Activated T-helper 1 cell treated with anti-CD3 and anti-CD28 coated beads, Interleukin-2, amount 50 U/mL, for 16 hours (primary cell): ENCODE measurements at places on chromosomes 11 and 22.

DNA sequence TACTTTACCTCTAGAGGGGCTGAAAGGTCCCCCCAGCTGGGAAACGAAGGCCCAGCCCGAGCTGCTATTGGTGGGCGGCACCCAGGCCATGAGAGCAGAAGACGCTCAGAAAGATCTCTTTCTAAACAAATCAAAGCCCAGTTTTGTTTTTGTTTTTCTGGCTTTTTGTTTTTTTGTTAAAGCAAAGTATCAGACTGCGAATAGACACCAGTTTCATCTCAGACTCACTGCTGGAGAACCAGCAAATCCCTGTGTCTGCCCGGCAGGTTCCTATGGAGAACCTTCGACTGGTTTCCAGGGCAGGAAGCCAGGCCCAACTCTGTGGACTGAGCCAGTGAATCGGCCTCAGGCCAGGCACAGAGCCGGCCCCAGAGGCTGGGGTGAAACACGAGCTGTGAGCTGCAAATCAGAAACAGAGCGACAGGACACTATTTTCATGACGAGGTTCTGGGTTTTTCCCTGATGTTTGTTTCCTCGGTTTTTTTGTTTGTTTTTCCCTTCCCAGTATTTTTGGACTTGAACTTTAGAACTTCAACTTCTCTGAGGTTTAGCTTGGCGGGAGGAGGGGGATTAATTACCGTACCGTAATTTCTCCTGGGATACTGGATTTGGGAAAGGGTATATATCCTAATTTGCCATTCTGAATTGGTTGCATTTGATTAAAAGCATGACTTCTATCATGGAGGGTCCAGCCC is 16.0 kb upstream of the B4GALNT4 start:
- no peak for DNase-seq

- no peak for DNase-seq
Observed at GRCh38 chr11:12073436-12073835, 37.0 kb upstream of the MICAL2 start.

DNA sequence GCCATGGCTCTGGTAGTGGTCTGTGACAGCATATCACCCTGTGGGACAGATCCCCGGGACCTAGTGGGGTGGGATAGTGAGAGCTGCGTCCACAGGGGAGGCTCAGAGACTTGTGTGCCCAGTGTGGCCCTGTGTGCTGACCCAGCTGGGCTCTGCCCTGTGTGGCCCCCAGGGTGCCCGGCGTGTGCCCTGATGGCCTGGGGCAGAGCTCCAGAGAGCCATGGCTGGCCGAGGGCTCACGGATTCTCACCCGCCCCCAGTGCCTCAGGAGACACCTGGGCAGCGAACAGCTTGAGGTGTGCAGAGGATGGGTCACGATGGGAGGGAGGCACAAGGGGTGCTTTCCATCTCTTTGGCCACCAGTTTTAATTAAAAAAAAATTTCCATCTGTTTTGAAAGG is 11.8 kb downstream of the LRP5 start:
- no peak for DNase-seq

- no peak for DNase-seq
Observed at GRCh38 chr11:120196826-120197225, 14.0 kb upstream of the OAF start.
